NCI-H460 (cell line): ENCODE measurements at places on chromosomes 6 and 20.
A peak's percentile ranks its signal among the peaks of the same experiment; 100 is the strongest.

DNA sequence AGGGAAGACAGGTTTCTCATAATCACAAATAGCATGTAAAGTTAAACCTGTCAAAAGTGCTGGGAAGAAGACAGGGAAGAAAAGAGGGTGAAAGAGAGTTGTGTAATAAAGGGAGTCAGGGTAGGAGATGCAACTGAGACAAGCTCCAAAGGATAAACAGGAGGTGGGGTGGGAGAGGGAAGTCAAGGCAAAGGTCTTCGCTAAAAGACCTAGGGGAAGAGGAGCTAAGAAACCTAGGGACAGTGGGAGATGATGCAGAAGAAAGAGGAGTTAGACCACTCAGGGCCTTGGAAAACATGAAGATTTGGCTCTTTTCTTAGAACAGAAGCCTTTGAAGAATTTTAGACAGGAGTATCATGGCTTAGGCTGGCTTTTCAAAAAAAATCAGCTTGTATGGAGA lies 7.0 kb downstream of the PRR3 start:
- no peak for DNase-seq

DNA sequence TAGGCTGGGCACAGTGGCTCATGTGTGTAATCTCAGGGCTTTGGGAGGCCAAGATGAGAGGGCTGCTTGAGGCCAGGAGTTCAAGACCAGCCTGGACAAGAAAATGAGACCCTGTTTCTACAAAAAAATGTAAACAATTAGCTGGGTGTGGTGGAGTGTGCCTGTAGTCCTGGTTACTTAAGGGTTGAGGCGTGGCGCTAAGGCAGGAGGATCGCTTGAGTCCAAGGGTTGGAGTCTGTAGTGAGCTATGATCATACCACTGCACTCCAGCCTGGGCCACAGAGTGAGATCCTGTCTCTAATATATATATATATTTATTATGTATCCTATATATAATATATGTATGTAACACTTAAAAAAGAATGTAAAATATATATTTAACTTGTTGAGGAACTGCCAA lies 7.9 kb upstream of the ABRACL start:
- no peak for DNase-seq

DNA sequence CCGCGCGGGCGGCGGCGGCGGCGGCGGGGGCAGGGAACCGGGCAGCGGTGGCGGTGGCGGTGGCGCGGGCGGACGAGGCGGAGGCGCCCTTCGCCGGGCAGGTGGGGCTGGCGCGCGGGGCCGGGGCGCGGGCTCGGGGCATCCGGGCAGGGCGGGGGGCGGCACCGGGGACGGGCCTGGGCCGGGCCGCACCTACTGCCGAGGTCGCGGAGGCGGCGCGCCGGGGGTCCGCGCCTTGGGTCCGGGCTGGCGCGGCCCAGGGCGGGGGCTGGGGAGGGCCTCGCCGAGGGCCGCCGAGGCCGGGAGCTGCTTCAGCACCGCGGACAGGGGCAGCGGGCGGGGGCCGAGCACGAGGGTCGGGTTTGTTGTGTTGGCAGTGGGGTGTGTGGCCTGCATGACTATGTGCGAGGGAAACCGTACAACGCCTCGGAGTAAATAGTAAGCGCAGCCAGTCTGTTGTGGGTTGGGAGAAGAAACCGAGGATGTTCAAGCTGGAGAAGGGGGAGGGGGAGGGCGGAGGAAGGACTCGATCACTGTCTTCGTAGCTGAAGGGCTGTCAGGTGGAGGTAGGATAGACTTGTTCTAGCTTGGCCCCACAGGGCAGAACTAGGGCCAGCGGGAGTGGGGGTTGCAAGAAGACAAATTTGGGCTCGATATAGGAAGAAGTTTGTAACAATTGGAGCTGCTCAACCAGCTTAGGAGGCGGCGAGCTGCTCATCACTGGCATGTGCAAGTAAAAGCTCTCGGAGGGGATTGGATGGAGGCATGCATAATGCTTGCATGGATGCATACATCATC lies 593 bp downstream of the MMP24 start:
- DNase-seq, result peak; percentile 29

GRCh38 chr20:63133481-63134091 lies 82.3 kb downstream of the YTHDF1 start:
- no peak for DNase-seq

DNA sequence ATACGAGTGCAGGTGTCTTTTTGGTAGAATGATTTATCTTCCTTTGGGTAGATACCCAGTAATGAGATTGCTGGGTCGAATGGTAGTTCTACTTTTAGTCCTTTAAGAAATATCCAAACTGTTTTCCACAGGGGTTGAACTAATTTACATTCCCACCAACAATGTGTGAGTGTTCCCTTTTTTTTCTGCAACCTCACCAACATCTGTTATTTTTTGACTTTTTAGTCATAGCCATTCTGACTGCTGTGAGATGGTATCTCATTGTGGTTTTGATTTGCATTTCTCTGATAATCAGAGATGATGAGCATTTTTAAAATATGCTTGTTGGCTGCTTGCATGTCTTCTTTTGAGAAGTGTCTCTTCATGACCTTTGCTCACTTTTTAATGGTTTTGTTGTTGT lies 1.9 kb upstream of the ZNF831 start:
- no peak for DNase-seq

DNA sequence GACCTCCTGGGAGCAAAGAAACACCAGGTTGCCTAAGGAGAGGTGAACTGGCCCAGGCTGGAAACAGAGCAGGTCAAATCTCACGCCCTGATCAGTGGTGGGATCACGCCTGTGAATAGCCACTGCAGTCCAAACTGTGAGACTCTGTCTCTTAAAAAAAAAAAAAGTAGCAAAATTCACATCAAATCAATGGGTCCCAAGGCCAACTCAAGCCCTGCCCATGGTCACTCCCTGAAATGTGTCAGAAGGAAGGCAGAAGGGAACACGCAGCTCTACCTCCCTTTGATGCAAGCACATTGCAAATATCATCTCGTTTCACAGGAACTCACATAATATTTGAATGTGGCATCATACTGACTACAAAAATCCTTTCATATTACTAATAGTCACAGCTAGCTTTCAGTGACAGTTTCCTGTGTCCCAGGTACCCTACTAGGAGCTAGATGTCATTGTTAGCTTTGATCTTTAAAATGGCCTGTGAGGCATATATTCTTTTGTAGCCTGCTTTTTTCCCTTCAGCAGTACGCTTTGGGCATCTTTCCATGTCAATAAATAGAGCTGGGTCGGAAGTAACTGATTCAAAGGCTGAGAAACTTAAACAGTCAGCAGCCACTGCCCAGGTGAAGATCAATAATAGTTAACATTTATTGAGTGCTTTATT lies 14.4 kb upstream of the TTPAL start:
- DNase-seq, result no peak

DNA sequence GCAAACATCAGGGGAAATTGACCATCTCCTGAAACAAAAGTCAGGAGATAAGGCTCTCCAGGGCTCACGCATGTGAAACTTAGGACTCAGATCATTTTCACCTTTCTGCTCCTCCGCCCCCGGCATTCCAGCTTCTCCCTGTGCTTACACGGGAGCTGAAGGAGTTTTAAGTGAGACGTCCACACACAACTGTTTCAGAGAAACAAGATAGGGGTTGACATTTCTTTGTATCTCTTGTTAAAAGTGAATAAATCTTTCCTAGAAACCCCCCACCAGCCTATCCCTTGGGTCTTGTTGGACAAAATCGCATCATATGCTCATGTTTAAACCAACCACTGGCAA lies 46.1 kb downstream of the FAM50B start:
- DNase-seq, result no peak
